ENCODE measurements at places on chromosomes 13 and 19. TPM values are rescaled to one million over a fixed set of nuclear protein-coding genes. Genes with fewer than 3 reads are reported as not detected.

ZNF296 gene
- 0.50 TPM for total RNA-seq

- peak; percentile 69 for ATAC-seq
These were observed 20.3 kb upstream of the TRIM13 start for GRCh38 chr13:49976314-49977258.

DNA sequence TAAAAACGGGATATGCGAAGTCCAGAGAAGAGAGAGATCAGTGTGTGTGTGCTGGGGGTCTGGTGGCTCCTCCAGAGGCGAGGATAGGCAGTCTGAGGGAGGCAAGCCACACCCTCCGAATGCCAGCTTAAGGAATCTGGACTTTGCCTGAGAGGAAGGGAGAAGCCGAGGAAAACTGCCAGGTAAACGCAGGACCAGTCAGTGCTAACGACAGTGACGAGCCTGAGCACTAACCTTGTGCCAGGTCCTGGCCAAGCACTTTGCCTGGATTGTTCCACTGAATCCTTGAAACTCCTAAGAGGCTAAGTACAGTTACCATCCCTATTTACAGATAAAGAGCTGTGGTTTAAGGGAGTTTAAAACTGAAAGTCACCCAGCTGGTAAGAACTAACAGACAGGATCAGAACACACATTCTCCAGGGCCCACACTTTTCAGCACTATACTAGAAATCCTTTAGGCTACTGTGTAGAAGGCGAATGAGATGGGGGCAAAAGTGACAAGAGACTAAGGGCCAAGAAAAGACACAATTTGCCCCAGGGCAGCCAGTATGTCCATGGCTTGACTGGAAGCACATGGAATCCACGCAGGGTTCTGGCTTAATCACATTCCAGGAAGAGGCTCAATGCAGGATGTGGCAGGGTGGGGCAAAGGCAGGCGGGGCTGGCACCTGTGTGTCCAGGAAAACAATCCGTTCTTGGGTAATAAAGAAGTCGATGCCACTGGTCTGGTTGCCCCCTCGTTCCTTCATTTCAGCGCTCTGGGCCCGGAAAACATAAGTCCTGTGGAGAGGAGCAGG lies 15.1 kb downstream of the SMG9 start:
- ATAC-seq, result no peak

- ATAC-seq, result no peak
These were observed 17.7 kb downstream of the INTS6 start for GRCh38 chr13:51435002-51435578.

- ATAC-seq, result no peak
These were observed 116.0 kb upstream of the WASF3 start for GRCh38 chr13:26441476-26441875.

- no peak for ATAC-seq
These were observed 35.9 kb upstream of the DCT start for GRCh38 chr13:94515374-94515773.

CLEC4M gene
- total RNA-seq, result not detected

LCP1 gene
- 9.0 TPM for total RNA-seq

PROZ gene
- total RNA-seq, result not detected

Measured in gastroesophageal sphincter (tissue), 4 donors.